ENCODE measurements at places on chromosomes 6 and 20. TPM values are rescaled to one million over a fixed set of nuclear protein-coding genes. Genes with fewer than 3 reads are reported as not detected.

ZFP64 gene
- 25.6 TPM for total RNA-seq

DNA sequence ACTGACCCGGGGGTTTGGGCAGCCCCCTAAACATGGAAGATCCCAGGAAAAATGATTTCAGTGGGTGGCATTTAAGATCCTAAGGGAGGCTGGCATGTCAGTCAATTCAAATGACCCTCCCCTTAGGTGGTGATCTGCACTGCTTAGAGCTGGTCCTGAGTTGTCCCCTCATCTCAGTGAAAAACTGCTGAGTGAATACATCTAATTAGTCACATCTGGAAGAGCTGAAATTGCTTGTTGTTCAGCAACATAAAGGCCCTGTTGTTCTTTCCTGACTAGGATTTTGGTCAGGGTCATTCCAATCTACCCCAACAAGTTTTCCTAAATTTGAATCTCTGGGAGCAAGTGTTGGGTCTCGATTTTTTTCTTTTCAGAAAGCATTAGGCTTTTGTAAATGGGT is 126.4 kb downstream of the LCA5 start:
- DNase-seq = no peak

DNA sequence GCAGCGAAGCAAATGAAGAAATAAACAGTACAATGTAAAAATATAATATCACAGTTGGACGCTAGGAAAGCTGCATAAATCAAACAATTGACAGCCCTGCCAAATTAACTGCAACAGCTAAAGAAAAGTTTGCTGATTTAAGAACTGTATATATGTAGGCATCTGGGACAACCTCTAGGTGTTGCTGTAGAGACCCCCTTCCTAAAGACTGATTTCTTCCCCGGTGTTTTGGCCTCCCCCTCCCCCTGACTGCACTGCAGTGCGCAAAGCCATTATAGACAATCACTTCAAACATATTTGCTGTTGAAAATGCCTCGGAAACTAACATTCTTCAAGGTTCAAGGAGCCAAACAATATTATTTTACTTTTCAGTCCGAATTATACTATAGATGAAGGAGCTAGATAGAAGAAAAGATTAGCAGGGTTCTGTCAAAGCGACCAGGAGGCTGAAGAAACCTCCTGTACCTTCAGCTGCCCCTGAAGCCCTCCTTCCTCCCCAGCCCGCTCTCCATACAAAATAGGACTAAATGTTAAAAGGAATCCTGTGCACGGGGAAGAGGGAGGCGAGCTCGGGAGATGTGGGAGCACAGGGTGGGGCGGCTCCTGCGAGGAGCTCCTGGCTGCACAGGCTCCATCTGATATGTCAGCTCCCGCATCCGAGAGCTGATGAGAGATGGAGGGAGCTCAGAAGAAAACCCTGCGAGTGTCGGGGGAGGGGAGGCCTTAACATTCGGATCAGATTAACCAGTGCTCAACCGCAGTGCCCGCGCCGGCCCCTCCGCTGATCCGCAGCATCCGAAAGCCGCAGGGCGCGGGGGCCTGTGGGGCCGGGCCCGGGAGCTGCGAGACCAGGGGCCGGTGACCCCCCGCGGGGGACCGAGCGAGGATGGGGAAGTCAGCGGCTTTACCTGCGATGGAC is 822 bp downstream of the ELOVL4 start:
- peak; percentile 11 for DNase-seq

OR11A1 gene
- not detected for total RNA-seq

GRCh38 chr6:63589952-63590411 is 17.7 kb downstream of the LOC128125822 start:
- no peak for DNase-seq

GRCh38 chr6:108945681-108946159 is 97.5 kb downstream of the ARMC2 start:
- DNase-seq = no peak

- DNase-seq = no peak
These were observed 765 bp downstream of the IRAK1BP1 start for GRCh38 chr6:78868116-78868515.

DNA sequence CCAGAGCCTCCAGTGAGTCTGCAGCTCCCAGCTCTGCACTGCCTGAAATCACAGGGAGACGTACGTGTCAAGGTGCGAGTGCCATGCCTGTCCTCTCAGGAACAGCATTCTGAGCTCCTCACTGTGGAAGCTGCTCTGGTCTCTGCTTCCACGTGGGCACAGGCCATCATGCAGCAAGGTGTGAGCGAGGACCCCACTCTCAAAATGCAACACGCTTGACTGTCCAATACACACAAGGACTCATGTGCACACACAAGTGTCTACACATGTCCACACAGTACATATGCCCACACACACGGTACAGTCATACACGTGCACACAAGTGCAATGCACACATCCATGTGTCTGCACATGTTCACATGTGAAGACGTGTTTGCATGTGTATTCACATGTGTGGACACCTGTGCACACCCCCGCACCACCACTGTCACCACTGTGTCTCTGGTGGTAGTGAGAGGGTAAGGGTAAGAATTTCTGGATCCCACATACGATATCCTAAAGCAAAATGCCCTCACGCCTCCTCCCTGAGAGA is 260.5 kb downstream of the DLL1 start:
- no peak for DNase-seq

- no peak for DNase-seq
These were observed 256.1 kb downstream of the ZNF217 start for GRCh38 chr20:53337390-53338101.

DNA sequence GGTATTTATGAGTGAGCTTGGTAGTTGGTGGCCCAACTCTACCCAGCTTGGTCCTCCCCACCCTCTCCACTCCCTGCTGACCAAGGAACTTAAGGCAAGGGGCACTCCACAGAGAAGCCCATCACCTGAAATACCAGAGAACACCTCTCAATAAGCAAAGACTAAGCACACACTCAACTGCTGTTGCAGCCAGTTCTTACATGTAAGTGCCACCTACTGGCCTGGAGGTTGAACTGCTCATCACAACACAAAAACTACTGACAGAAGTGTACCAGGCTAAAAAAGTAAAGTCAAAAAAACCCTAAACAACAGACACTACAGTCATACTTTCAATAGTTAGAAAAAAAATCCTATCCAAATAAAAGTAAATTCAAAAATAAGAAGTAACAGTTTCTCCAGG is 146.2 kb downstream of the FAM83B start:
- no peak for DNase-seq

GRCh38 chr6:149888659-149889058 is 9.3 kb downstream of the RAET1E start:
- DNase-seq = no peak

- DNase-seq = no peak
These were observed 7.8 kb downstream of the OLIG3 start for GRCh38 chr6:137486416-137486815.

FAXC gene
- 1.5 TPM for total RNA-seq

GRCh38 chr6:2834262-2834661 is 7.4 kb downstream of the SERPINB1 start:
- no peak for DNase-seq

DNA sequence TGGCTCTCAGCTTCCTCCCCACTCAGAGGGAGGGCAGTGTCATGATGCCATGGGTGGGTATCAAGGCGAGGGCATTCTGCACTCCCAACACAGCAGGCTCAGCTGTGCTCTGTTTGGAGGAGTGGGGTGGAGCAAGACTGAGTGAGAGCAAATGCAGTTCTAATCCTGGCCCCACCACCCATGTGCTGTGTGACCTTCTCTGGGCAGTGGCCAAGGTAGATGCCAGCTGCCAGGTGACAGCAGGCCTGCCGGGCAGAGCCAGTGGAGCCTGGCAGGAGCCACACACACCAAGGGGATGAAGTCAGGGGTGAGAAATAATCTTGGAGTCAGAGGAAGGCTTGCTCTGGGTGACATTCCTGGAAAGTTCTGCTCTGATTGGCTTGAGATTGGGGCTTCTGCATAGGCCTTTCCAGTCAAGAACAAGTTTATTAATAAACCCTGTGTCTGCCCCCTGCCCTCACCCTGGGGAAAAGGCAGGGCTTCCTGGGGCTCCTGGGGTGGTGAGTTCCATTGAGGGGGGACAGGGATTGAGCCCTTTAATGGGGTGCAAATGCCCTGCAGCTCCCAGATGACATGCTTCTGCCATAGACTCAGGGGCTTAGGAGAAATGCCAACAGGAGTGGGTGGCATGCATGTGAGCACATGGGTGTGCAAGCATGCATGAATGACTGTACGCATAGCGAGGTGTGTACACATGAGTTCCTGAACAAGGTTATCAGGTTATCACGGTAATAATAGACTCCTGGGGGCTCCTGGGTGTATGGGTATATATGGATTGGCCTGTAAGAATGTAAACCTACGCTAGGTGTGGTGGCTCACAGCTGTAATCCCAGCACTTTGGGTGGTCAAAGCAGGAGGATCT is 134.2 kb downstream of the MRPL14 start:
- no peak for DNase-seq

GRCh38 chr6:118660218-118660569 is 8.8 kb upstream of the CEP85L start:
- peak; percentile 7 for DNase-seq

LAMA2 gene
- 0.80 TPM for total RNA-seq

DNA sequence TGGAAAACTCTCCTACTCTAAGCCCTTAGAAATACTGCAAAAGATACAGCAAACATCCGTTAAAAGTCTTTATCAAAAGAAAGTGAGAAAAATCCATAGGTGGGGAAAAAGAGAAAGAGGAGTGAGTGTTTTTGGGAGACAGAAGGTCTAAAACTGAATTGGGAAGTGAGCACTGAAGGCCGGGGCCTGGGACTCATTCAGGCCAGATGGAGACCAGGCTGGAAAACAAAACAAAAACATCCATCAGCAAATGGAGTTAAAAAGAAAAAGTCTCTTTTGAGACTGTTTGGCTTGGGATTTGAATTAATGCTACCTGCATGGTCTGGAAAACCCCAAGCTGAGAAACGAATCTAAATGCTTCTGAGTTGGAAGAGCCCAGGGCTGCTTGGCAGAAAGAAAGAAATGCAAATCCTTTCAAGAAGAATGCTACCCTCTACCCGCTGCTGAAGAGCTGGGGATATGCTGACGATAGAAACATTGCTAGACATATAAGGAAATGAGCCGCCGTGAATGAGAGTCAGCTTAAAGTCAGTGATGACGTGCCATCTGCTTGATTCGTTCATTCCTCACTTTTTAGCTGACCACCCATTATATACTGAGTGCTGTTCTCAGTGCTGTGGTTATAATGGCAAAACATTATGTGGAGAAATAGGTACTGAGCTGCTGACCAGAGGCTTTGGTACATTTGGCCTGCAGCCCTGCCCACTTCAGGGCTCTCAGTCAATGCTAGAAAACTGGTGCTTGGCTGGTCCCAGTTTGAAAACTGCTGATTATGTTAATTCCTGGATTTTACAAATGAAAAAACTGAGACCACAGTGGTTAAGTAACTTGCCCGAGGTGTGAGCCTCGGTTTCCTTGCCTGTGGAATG is 28.0 kb upstream of the TULP4 start:
- DNase-seq = no peak

- no peak for DNase-seq
These were observed 172.3 kb upstream of the CDYL start for GRCh38 chr6:4603856-4604369.

DNA sequence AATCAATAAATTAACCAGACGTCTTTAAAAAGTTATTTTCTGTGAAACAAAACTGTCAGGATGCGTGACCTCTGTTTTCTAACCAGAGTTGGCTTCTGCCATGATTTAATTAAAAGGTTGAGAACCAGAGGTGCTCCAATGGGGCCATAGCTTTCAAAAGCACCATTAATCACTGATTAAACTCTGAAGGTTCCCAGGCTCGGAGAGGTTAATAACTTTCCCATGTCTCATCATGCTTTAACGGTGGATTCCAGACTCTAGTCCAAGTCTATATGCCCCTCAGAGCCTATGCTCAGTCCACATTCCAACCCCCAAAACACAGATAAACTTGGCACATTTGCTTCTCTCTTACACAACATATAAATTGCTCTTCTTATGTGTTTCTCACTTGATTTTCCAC is 95.5 kb downstream of the SNAP91 start:
- DNase-seq = no peak

MAVS gene
- 29.8 TPM for total RNA-seq

DNA sequence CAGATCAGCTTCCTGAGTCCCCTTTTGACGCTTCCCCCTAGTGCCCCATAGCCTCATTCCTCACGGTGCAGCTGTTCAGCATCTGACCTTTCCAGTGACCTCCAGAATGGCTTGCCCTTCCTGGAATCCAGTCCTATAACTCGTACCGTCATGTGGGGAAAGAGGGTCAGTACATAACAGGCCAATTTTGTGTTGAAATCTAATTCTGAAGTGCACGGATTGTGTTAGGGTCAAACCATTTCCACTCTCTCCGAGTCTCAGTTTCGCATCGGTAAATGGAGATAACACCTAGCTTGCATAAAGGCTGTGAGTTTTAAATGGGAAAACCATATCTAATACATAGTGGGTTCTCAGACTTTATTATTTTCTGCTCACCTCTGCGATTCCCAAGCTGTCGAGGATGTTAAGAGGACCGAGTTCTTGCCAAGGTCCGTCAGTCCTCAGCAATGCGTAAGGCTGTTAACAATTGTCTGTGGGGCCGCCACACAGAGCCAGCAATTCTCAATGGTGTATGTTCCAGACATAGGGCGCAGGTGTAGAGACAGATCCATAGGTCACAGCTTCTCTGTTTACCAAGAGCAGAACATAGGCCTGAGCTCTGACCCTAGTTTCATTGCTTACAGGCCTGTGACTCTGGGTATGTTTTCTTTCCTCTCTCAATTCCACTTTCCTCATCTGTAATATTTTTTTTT is 45.5 kb upstream of the CCR6 start:
- DNase-seq = no peak

COL12A1 gene
- 20.4 TPM for total RNA-seq

CCN6 gene
- total RNA-seq = not detected

GRCh38 chr6:20071998-20072397 is 140.3 kb downstream of the MBOAT1 start:
- no peak for DNase-seq

OGFR gene
- 80.1 TPM for total RNA-seq

GRCh38 chr20:43736588-43737158 is 9.9 kb upstream of the GTSF1L start:
- DNase-seq = no peak

DNA sequence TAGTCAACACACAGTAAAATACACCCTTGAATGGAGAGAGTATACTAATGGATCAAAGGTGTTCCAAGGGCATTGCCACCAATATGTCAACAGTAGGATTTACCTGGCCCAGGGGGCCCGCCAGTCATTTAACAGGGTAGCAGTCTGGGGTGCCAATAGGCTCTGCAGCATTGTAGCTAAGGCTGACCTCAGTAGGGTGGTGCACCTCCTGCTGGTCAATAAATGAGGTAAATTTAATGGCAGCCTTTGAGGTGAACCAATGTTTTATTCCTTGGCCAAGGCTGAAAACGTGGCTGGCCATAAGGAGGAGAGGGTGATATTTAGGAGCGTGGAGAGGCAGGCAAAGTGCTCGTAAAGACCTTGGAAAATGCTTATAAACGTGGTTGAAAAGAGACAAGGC is 147.2 kb downstream of the RPS12 start:
- no peak for DNase-seq

- DNase-seq = no peak
These were observed 174.2 kb upstream of the KCNG1 start for GRCh38 chr20:51196991-51197651.

WFDC5 gene
- not detected for total RNA-seq
